Activated CD4-positive, alpha-beta T cell treated with anti-CD3 and anti-CD28 coated beads for 1 hour (primary cell): ENCODE measurements at places on chromosomes 2 and 18.
A peak's percentile ranks its signal among the peaks of the same experiment; 100 is the strongest.

- no peak for DNase-seq
Measured at GRCh38 chr2:69247583-69247982, 139.4 kb downstream of the GFPT1 start.

DNA sequence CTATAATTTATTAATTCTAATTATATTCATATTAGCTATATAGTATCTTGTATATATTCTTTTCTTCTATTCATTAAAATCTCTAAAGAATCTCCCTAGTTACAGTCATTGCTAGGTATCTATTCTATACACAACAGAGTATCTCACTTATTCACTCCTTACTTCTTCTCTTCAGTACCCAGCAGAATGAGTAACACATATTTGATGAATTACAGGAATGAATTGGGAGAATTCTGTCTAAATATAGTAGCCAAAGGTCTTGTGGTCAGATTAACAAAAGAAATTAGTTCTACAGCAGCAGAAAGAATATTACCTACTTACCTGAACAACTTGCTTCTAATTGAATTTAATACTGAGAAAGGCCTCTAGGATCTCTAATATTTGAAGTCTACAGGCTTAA is 758.0 kb upstream of the ZEB2 start:
- no peak for DNase-seq

GRCh38 chr2:111618226-111618977 is 265.6 kb downstream of the ANAPC1 start:
- no peak for DNase-seq

- no peak for DNase-seq
Measured at GRCh38 chr2:69843993-69844392, 14.5 kb downstream of the GMCL1 start.

GRCh38 chr2:8714971-8715370 is 33.1 kb downstream of the ID2 start:
- no peak for DNase-seq

DNA sequence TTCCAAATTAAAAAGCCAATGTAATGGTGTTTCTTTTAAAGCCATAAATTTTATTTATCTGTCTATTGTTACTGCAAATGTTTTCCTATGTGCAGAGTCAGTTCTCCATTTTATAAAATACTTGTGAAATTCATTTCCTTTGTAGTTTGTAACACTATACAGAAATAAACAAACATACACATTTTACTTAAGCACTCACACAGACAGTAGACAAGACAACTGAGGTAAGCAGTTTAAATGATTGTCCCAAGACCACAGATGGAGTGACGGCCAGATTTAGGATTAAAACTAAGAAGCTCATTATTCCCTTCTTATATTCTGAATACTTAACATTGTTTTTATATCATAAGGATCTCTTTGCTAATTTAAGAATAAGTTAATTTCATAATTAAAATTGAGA is 100.9 kb downstream of the BAZ2B start:
- DNase-seq: no peak

DNA sequence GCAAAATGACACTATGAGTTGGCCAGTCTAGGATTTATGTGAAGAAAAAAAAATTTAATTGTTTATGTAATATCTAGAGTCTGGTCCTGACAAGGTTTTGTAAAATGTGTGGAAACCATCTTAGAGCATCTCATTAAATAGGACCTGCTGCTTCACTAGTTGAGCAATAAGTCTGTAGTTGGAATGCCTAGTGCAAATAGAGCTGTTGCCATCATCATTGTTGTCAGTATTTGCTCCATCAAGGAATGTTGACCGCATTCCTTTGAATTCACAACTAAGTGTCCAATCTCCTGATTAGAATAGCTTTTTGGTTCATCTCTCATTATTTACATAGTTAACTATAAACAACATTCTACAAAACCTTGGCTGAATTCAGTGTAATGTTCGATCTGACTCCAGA is 32.2 kb upstream of the RPE start:
- no peak for DNase-seq

- peak; percentile 43 for DNase-seq
Measured at GRCh38 chr2:15142069-15142689, 419.0 kb downstream of the NBAS start.

DNA sequence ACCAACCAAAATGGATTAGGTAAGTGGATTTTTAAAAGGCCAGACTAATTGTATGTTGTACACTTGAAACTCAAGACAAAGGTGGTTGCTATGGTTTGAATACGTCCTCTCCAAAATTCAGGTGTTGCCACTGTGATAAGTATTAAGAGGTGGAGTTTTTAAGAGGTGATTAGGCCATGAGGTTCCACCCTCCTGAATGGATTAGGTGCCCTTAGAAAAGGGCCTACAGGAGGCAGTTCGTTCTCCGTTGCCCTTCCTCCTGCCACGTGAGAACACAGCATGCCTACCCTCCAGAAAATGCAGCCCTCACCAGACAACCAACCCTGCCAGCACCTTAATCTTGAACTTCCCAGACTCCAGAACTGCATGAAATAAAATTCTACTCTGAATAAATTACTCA is 51.2 kb downstream of the CHMP3 start:
- DNase-seq: no peak

GRCh38 chr2:238336151-238336550 is 15.8 kb downstream of the TRAF3IP1 start:
- DNase-seq: no peak

DNA sequence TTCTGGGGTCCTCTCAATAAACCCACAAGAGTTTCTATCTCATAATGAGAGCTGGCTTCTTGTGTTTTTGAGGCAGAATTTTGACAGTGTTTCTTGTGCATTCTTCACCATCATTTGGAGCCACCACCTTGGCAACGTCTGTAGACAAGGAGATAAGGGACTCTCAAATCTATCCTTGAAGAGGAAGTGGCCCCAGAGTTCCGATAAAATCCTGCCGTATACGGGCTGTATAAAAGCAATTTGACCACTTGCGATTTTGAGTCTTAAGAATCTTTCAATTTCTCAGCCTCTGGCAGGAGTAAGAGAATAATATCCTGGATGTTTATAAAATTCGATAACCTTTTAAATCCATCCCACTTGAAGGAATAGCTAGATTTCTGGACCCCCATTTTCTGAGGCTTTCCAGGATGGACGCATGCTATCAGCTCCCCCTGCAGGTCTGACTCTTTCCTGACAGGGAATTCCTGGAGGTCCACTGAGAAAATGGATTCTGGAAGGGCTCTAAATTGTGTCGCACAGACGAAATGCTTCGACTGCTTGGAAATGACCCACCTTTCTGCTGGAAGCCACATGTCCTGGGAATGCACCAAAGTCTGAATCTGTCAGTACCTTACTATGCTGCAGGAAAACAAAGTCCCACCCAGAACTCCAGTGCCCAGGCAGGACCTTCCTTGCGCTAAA is 54.1 kb downstream of the E2F6 start:
- no peak for DNase-seq

GRCh38 chr2:192948316-192948715 is 753.6 kb upstream of the TMEFF2 start:
- DNase-seq: no peak

DNA sequence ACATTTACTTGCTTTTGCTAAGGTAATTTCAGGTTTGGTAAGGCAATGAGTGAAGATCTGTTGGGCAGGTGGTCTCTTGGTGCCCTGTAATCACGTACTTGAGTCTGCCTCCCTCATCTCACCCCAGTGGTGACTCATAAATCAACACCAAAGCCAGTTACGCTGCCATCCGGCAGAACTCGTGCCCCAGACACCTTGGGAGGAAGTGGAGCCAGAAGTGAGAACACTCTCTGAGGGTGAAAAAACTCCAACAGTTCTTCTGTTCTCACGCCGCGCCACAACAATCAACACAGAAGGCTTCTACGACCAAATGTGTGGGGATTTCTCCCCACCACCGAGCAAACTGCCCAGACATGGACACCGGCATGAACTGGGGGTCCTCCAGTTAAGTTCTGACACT is 206.2 kb downstream of the ARL4C start:
- DNase-seq: peak; percentile 77

- no peak for DNase-seq
Measured at GRCh38 chr2:102297891-102298290, 13.5 kb upstream of the IL1RL1 start.

DNA sequence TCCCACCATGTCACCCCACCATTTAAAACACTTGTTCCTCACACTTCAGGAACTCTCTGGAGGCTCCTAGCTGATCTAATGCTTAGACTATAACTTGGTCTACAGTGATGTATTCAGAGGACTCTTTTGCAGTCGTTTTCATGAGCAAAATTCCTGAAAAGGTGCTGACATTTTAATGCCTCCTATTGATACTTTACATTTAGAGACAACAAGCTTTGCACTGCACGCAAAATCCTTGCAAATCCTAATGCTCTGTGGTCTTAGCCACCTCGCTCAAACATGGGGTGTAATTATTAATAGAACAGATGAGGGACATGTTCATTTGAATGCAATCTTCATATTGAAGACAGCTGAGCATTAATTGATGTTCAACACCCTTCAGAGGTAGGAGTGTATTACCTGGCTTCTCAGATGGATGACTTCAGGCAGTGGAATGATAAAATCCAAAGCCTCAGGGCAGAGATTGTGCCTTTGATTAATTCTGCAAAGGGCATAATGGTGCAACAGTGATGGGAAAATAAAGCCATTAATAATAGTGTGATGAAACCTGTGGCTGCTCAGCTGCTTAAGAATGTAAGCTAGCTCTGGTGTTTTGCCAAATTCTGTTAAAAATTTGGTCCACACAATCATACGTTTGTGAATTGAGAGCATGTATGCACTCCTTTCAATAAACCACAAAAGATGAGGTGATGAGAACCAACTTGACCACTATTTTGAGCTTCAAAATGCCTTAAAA is 5.4 kb downstream of the CTAGE1 start:
- no peak for DNase-seq

GRCh38 chr2:68237404-68237803 is 14.9 kb downstream of the PPP3R1 start:
- DNase-seq: no peak

DNA sequence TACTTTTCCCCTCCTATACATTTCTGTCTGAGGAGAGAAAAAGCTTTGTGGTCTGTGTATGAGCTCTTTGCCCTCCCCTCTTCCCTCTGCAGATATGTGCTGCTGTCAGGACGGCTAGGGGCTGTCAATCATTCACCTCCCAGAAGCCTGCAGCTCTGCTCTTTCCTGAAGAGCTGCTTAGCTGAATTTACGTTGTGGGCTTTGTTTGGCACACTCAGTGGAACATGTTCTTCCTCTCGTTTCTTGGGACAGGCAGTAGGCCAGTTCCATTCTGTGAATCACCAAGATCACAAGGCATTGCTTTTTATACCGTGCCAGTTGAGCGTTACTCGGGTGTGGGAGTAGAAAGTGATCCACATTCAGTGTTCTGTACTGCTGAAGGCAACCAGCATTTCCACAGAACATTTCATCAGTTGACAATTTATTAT is 136.7 kb downstream of the LAMA3 start:
- no peak for DNase-seq

DNA sequence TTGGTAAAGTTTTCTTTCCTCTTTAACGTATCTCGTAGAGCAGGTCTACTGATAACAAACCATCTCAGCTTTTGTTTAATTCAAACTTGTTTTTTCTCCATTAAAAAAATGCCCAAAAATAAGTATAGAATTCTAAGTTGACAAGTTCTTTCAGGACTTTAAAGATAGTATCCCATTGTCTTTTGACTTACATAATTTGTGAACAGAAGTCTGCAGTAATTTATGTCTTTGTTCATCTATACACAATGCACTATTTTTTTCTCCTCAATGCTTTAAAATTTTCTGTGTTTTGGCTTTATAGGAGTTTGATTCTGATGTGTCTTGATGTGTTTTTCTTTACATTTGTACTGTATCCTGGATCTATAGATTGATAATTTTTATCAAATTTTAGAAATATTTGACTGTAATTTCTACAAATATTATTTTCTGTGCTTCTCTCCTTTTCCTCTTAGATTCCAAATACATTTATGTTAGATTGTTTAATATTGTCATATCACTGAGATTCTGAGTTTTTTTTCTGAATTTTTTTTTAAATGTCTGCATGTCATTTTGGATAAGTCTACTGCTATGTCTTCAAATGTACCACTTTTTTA is 143.3 kb downstream of the FTCDNL1 start:
- DNase-seq: no peak

DNA sequence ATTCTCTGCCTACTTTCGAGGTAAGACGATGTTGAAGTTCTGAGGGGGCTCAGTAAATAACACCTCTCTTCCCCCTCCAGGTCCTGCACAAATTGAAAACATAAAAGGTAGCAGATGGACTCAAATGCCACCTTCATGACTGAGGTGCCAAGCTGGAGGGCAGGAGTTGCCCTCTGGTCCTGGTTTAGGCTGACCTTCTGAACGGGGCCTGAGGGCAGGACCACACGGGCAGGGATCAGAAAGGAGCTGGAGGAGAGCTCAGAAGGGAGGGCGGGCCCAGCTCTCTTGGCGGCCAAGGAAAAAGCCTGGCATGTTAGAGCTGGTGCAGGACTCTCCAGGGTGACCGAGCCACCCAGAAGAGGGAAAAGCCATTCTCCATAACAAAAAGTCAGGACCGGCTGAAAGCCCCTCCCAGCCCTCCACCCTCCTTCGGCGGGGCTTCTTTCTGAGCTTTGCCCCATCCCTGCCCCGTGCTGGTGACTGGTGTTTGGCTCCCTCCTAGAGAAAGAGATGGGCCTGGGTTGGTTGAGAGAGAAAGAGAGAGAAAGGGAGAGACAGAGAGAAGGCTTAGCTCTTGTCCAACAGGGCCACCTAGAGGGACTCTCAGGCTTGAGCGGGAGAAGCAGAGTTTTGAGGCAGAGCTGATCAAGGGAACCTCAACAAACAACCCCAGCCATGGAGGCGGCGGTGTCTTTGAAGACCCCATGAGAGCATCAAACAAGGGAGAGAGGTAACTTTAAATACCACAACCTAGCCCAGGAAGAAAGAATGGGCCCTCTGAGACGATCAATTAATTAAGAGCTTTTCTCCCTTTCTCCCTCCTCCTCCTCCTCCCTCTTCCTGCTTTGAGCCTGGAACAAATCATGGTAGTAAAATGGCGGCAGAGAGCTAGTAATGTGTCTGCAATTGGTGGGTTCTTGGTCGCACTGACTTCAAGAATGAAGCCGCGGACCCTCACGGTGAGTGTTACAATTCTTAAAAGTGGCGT is 50.8 kb downstream of the WIPF1 start:
- DNase-seq: no peak

- DNase-seq: no peak
Measured at GRCh38 chr2:25000503-25001324, 29.0 kb upstream of the DNAJC27 start.

DNA sequence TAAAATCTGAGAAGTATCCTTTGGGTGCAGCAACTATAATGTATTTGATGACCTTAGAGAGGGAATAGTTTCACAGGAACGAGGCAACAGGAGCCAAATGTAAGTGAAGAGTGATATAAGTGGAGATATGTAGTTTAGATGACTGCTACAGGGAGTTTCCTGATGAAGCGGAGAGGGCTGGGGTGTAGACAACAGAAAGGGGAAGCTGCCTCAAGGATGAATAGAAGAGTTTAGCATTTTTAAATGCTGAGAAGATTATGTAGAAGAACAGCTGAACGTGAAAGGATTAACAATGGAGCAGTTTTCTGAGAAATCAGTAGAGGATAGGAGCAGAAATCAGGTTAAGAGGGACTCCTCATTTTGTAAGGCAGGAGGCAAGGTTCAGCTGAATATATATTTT is 133.3 kb downstream of the LCLAT1 start:
- no peak for DNase-seq
